CD8-positive, alpha-beta T cell (primary cell): ENCODE measurements at places on chromosomes 2 and 18.

GRCh38 chr2:156087875-156088274 is 244.6 kb downstream of the NR4A2 start:
- no peak for DNase-seq

GRCh38 chr18:23166891-23167541 is 31.7 kb downstream of the CABLES1 start:
- no peak for DNase-seq

- DNase-seq, result no peak
These were observed 95.1 kb downstream of the CRIM1 start for GRCh38 chr2:36450466-36451196.

- DNase-seq, result no peak
These were observed 61.1 kb downstream of the COA5 start for GRCh38 chr2:98547092-98547790.

- DNase-seq, result peak; percentile 82
These were observed at the start of gene EPAS1 for GRCh38 chr2:46296840-46297545. Gene EPAS1 (plus strand): TSS chr2:46297407. CDS start chr2:46297912, 505 bp downstream.

- DNase-seq, result no peak
These were observed 8.1 kb upstream of the MTERF4 start for GRCh38 chr2:241110089-241110606.

DNA sequence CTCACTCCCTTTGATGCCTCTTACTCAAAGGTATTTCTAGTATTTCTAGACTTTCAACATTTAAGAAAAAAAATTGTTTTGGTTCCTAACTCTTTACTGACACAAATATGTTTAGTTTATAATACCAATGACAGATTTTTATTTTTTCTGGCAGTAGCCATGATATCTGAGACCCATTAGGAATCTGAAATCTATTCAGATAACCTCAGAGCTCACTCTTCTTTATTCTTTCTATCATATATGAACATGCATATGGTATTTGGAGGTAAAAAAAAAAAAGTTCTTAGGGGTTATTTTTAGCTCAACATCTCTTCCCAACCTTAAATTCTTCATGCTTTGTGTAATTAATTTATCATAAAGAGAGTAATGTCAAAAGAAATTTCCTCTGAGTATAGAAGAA is 465.5 kb downstream of the CDH2 start:
- DNase-seq, result no peak

GRCh38 chr18:74289137-74289536 is 2.6 kb downstream of the CYB5A start:
- DNase-seq, result no peak

- no peak for DNase-seq
These were observed 60.9 kb upstream of the KLF7 start for GRCh38 chr2:207226671-207227061.

GRCh38 chr2:168015274-168015953 is 232.0 kb downstream of the STK39 start:
- no peak for DNase-seq

- DNase-seq, result no peak
These were observed 316.5 kb downstream of the CYP26B1 start for GRCh38 chr2:71831193-71831577.

DNA sequence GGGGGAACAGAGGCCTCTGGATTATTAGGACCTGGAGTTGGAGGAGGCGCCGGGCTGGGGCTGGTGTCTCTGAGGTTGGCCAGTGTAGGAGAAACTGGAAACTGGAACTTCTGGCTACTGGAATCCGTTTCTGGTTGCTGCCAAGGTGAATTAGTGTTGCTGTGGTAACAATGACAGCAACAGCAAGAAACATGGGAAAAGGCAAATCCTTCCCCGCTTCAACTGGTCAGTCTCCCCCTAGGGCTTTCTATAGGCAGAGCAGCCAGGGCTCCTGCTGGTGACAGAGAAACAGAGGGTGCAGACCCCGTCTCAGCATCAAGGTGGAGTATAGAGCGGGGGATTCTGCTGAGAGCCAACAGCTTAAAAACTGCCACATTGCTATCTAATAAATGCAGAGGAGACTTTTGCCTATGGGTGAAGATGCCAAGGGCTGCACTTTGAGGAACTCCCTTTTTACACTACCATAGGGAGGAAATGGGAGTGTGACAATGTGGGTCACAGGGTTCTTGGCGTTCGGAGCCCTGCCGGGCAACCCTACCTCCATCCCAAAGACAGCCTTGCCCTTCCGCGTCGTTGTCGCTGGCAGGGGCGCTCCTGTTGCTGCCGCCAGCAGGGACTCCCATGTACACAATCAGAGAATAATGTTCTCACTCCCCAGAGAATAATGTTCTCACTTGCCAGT is 81.4 kb upstream of the CABLES1 start:
- no peak for DNase-seq
